ENCODE measurements at places on chromosomes 2 and 18.

DNA sequence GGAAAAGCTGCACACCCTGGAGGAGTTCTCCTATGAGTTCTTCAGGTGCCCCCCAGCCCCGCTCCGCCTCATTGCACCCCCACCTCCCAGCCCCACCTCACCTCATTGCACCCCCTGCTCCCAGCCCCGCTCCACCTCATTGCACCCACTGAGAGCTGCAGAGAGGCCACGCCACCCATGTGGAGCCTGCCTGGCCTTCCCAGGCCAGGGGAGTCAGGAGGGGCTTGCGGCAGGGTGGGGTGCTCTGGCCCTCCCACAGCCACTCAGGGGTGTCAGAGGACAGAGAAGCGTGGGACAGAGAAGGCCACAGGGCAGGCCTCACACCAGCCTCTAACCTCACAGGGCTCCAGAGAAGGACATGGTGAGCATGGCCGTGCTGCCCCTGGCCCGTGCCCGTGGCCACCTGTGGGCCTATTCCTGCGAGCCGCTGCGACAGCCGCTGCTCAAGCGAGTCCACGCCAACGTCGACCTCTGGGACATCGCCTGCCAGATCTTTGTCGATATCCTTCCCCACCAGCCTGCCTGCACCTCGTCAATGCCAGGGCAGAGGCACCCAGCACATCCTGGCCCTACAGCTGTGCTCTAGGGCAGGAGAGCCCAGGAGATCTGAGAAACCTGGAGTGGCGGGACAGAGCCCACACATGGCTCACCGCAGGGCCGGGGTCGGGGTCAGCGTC lies 15.0 kb upstream of the GPR17 start:
- no peak for DNase-seq

- DNase-seq = no peak
These were observed 188.8 kb downstream of the TSN start for GRCh38 chr2:121944072-121944831.

- no peak for DNase-seq
These were observed 40.3 kb downstream of the SOWAHC start for GRCh38 chr2:109654326-109655050.

- DNase-seq = no peak
These were observed 46.3 kb downstream of the EN1 start for GRCh38 chr2:118801151-118801550.

- no peak for DNase-seq
These were observed 112.5 kb downstream of the MAP3K20 start for GRCh38 chr2:173187941-173188788.

DNA sequence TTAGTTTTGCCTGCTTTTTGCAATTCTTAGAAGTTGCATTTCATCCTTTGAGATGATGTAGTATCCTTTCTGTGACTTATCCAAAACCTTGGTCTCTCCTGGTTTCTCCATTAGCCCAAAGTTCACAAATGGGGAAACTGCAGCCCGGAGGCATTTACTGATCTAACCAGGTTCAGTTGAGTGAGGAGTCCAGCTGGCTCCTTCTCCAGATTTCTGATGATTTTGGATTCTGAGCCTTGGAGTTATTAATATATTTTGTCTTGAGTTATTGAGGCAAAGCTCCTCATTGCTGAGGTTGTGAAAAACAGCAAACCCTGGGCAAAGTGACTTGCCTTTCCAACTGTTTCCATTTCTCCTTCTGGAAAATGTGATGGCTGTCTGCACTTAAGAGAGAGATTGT lies 1.7 kb downstream of the SLC1A4 start:
- DNase-seq = no peak

DNA sequence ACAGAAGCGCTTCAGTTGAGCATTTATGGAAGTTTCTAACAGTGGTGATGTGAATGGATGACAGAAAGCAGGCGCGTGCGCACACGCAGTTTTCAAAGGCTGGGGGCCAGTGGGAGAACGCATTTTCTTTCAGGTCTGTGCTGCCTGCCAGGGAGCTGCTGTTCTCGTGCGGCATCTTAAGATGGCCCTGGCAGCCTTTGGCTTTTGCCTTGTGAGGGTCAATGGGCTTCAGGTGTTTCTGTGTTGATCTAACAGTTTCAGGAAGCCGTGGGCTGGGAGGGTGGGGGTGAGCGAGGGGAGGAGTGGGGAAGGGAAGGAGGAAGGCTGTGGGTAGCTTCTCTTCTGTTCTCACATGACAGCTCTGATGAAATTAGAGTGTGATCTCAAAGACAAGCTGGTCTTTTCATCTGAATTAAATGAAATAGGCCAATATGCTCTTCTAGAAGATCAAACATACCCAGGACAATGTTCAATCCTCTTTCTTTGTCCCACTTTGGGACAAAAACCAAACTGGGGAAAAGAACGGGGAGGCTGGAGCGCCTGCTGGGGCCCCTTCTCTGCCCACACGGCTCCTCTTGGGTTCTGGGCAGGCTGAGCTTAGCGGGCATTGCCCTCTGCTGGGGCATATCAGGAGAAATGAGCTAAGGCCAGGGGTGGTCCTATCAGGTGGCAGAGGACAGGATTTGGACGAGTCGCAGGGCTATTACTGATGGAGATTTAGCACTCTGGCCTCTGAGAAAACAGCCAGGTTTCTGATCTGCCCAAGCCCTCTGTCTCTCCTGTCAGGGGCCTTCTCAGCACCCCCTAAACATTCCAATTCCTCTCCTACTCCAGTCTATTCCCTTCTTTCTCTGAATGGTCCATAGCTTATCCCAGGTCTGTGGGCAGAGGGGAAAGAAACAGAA lies 126.2 kb upstream of the LGALSL start:
- DNase-seq = no peak

DNA sequence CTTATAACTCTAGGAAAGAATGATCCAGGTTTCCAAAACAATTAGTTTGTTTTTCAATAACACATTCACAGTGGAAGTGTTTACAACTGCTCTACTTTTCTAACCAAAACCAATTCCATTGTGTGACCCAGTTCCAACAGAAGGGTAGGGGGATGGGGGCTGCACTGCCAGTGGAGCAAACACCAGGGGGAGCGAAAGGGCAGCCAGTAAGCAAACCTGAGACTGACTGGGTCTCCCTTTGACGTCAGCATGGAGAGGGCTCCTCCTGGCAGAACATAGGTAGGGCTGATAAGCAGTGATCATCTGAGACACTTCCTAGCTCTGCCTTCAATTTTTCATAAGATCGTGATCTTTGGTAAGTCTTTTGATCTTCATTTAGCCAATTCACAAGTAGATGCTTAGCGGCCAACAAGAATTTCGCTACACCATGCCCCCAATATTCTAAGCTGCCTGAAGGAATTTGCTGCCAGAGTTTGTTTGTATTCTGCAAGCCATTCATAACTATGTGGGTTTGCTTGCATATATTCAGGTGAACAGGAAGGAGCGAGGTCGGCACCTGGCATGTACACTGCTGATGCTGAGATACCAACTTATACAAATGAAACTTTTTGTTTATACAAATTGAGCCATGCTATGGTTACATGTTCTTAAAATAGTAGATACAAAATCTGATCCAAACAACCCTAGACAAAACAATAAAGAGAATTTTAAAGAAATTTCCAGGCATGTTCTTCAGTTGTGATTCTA lies 45.9 kb downstream of the ST6GAL2 start:
- DNase-seq = no peak
